RCC 7860 (cell line): ENCODE measurements at places on chromosomes 2 and 18.

- DNase-seq, result no peak
Measured at GRCh38 chr18:48601343-48601742, 62.5 kb downstream of the CTIF start.

DNA sequence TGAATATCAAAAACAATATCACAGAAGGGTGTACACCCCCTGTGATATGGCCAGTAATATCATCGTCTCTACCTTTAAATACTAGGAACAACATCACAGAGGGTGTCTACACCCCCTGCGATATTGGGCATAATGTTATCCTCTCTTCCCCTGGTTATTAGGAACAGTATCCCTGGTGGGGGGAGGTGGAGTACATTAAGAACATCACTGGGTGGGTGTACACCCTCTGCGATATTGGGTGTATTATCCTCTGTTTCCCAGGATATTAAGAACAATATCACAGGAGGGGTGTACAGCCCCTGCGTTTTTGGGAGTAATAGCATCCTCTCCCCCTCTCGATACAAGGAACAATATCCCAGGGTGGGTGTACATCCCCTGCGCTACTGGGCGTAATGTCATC, 1932.8 kb downstream of the SUCLG1 start:
- DNase-seq, result no peak

GRCh38 chr2:46717344-46718121, 198.1 kb downstream of the MCFD2 start:
- no peak for DNase-seq

DNA sequence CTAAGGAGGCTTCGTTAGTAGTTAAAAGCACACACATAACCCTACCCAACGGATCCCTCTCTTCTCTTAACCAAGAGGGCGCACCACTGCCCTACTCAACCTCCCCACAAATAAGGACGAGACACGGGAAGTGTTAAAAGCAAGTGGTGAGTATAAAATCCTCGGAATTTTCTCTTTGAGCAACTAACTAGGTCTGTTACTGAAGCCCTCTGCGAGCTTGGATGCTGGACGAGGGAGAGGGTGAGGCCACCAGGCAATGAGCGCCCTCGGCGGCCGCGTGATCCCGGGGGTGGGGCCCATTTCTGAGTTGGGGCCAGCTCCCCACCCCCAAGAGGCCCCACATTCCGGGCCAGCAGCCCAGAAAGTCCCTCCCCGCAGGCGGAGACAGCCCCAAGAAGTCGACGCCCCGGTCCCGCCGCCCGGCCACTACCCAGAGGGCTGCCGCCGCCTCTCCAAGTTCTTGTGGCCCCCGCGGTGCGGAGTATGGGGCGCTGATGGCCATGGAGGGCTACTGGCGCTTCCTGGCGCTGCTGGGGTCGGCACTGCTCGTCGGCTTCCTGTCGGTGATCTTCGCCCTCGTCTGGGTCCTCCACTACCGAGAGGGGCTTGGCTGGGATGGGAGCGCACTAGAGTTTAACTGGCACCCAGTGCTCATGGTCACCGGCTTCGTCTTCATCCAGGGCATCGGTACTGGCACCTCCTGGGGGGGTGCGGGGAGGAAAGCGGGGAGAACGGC, at the start of gene CYBRD1:
Gene CYBRD1 (plus strand): TSS at position 423 of the 736 bp plus-strand sequence. CDS start 72 bp downstream, at position 495.
- no peak for DNase-seq

- no peak for DNase-seq
Measured at GRCh38 chr2:20612925-20613916, 37.7 kb downstream of the HS1BP3 start.

DNA sequence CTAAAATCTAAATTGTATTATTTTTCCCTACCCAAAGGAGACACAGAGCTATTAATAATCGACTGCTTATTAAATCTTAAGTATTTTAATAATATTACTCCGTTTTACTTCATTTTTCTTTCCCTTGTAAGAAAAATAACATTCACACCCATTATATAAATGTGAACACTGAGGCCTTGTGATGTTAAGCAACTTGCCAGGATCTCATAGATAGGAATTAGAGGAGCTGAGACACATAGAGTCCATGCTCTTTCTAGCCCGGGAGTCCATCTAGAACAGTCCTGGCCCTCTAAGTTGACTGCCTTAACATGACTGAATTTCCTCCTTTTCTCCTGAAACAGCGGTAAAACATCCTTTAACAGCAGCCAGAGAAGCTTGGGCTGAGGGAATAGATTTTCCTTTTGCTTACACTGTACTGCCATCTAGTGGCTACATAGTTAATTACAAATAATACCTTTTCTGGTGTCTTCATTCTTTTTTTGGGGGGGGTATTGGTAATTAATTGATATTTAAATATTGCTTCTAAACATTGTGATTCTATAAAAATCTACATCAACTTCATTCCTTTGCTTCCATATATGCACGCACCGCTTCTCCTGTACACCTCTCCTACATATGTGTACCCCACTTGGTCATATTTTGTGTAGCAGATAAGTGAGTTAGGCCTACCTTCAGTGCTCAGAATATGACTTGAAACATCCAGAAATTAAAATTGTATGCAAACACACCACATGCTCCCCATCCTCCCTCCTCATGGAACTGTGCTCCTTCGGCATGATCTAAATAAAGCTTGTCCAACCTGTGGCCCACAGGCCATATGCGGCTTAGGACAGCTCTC, 125.8 kb upstream of the HNMT start:
- peak; percentile 34 for DNase-seq

- no peak for DNase-seq
Measured at GRCh38 chr2:915979-916378, 34.7 kb upstream of the SNTG2 start.

GRCh38 chr2:173053043-173053699, 22.5 kb upstream of the MAP3K20 start:
- DNase-seq, result peak; percentile 42

GRCh38 chr2:173126819-173127218, 51.2 kb downstream of the MAP3K20 start:
- DNase-seq, result no peak

- DNase-seq, result peak; percentile 67
Measured at GRCh38 chr2:191899410-191899809, 52.5 kb upstream of the CAVIN2 start.
